ENCODE measurements at places on chromosomes 7 and 10.

DNA sequence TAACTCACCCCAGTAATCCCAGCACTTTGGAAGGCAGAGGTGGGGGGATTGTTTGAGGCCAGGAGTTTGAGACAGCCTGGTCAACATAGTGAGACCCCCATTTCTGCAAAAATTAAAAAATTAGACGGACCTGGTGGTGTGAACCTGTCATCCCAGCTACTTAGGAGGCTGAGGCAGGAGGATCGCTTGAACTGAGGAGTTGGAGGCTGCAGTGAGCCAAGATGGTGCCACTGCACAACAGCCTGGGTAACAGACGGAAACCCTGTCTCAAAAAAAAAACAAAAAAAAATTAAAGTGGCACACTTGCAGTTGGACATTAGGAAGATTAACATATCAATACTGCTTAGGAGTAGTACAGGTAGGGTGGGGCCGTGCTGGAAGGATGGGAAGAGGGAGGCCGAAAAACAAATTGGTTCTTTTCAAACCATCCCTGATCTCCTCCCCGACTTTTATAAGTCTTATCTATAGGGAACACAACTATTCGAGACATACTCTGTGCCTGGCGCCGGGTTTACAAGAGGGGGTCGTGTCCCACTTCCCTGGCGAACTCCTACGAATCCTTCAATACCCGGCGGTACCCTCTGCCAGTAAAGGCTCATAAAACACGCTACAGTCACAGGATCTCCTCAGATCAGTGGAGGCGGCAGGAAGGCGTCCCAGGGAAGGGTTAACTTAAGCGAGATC is 628 bp downstream of the TAF6 start:
- no peak for DNase-seq

DNA sequence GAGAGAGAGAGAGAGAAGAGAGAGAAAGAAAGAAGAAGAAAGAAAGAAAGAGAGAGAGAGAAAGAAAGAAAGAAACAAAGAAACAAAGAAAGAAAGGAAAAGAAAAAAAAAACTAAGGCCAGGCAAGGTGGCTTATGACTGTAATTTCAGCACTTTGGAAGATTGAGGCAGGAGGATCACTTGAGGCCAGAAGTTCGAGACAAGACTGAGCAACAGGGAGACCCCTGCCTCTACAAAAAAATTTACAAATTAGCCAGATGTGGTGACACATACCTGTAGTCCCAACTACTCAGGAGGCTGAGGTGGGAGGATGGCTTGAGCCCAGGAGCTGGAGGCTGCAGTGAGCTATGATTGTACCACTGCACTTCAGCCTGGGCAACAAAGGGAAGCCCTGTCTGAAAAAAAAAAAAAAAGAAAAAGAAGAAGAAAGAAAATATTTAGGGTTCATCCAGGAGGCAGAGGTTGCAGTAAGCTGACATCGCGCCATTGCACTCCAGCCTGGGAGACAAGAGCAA is 2.8 kb downstream of the SERPINE1 start:
- no peak for DNase-seq

DNA sequence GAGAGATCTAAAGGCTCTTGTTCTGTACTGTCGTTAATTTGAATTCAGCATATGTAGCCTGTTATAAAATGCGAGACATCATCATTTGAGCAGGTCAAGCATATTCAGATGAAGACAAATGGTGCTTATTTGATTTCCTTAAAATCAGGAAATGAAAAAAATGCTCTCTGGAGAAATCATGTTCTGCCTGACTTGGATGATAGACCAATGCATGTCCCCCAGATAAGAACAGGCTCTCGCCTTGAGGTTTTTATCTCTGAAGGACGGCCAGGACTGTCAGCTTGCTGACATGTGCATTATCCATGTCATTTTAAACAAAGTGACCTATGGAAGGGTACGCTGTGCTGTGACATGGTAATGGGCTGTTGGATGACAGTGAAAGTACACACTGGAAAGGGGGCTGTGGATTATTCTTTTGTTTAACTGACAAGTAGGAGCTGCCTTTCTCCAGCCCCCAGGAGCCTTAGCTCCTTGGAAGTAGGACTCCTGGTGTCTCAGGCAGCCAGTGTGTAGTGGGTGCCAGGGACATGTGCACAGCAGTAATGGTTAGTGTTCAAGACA is 695.1 kb upstream of the GALNT17 start:
- DNase-seq = no peak

- no peak for DNase-seq
Observed at GRCh38 chr7:13181216-13181615, 493.8 kb downstream of the ARL4A start.

DNA sequence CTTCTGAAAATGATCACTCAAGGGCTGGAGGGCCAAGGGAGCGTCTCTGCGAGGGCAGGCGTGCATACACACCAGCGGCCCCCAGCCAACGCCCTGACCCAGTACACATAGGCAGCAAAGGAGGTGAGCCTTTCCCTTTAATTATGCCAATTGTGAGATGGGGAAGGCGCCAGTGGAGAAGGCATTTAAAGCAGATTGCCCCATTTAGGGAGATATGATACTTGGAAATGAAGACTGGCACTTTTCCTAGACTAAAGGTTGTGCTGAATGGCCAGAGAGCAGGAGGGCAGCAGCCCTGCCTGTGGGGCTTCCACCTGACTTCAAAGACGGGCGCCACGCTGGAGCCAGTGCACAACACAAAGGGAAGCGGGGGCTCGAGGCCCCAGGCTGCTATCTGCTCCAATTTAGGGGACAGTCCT is 24.1 kb downstream of the HIPK2 start:
- no peak for DNase-seq

- DNase-seq = no peak
Observed at GRCh38 chr7:107390916-107391315, 78.9 kb upstream of the GPR22 start.

Measured in stimulated activated CD4-positive, alpha-beta T cell treated with anti-CD3 and anti-CD28 coated beads, Interleukin-2, amount 100 ng/mL, for 48 hours (primary cell).